ENCODE measurements at places on chromosomes 13 and 19.

DNA sequence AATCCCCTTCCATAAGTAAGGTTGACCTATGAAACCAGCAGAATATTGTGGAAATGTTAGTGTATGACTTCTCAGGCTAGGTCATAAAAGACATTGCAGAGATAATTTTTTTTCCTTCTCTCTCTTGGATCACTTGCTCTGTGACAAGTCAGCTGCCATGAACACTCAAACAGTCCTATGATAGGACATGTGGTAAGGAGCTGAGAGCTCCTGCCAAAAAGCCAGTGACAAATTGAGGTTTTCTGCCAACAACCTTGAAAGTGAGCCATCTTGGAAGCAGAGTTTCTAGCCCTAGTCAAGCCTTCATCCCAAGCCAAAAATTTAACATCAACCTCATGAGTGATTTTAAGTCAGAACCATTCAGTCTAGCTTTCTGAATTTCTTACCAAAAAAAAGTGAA, 270.9 kb upstream of the NBEA start:
- DNase-seq: no peak

DNA sequence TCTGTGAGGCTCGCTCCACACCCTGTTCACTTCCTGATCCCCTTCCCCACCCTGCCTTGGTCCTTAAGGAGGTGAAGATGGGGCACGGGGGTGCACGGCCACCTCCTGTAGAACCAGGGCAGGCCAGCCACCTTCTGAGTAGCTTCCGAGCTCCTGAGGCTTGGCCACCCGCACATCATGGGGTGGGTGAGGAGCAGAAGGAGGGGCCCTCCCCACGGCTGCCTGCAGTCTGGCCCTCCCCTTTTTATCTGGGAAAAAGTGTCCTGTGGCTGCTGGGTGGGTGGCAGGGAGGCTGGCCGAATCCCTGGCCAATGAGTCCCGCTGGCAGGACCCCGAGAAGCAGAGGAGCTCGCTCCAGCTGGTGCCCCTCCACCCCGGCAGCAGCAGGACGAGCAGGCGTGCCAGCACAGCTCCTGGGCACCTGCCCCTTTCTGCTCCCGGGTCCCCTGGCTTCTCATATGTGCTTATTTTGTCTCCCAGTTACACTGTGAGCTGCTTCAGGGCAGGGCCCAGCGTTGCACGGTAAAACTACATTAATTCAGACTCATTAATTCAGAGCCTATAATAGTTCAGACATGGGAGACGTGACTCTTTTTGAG, 135.0 kb downstream of the KDM4B start:
- DNase-seq: no peak

DNA sequence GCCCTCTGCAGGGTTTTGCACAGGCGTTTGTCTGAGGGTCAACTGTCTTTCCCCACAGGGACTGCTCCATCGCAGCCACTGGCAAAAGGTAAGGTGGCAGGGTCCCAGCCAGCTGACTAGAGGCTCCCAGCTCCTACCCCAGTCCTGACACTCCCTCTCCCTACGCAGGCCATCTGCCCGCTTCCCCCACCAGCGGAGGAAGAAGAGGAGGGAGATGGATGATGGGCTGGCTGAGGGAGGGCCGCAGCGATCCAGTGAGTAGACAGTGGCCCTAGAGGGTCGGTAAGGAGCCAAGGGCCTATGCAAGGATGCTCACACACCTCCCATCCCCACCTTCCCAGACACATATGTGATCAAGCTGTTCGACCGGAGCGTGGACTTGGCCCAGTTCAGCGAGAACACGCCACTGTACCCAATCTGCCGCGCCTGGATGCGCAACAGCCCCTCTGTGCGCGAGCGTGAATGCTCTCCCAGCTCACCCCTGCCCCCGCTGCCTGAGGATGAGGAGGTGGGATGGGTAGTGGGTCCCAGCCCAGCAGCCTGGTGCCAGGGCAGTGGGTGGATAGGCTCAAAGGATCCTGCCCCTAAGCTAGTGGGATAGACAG, 4.0 kb downstream of the HSPB6 start:
- DNase-seq: no peak

DNA sequence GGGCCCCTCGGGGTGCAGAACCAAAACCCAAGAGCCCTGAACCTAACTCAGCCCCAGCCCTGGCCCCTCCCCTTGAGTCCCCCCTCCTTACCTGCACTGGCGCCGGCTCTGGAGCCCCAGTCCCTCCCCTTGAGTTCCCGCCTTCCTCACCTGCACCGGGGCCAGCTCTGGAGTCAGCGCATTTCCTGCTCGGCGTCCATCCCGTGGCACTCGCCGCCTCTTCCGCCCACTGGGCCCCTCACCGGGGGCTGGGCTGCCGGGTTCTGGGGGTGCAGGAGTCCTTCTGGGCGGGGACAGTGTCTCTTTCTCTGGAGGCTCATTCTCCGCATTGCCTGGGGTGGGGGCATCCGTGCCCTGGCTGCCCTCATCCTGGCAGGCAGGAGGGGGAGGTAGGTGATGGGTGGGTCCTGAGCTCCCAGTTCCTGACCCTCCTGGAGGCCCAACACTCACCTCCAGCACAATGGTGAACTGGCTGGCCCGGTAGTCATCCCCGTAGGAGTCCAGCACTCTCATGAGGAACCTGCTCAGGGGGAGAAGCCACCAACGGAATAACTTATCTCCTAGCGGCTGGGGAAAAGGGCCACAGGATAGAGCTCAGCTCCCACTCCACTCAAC, 5.3 kb downstream of the NDUFA3 start:
- DNase-seq: no peak

GRCh38 chr19:20558011-20558410, 7.6 kb downstream of the ZNF737 start:
- no peak for DNase-seq

DNA sequence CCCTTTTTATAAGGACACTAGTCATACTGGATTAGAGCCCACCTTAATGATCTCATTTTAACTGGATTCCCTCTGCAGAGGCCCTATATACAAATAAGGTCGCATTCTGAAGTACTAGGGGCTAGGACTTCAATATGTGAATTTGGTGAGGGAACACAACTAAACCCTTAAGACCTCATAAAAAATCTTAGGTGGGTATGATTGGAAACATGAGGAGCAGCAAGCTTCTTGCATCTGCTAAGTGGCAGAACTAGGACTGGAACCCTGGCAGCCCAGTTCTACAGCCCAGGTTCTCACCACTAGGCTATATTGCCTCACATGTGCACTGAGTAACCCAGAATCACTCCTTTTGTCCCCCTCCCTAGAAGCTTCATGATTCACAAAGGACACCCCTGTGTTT, 17.1 kb upstream of the GRWD1 start:
- no peak for DNase-seq

- no peak for DNase-seq
These were observed 8.0 kb downstream of the ABHD13 start for GRCh38 chr13:108226184-108226583.

DNA sequence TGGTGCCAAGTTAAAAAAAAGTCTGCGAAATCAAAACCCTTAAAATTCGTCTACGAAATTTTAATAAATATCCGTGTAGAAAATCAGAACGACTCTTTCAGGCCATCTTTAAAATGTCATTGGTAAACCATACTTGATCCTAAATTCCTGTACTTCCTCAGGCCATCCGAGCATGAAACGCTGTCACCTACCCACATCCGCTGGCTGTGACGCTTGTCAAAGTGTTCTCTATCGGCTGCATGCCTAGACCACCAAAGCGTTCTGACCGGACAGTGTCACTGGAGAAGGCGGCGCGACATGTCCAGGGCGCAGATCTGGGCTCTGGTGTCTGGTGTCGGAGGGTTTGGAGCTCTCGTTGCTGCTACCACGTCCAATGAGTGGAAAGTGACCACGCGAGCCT, 119.0 kb upstream of the CLDN10 start:
- no peak for DNase-seq

GRCh38 chr13:40292108-40292507, 374.3 kb downstream of the FOXO1 start:
- DNase-seq: no peak

DNA sequence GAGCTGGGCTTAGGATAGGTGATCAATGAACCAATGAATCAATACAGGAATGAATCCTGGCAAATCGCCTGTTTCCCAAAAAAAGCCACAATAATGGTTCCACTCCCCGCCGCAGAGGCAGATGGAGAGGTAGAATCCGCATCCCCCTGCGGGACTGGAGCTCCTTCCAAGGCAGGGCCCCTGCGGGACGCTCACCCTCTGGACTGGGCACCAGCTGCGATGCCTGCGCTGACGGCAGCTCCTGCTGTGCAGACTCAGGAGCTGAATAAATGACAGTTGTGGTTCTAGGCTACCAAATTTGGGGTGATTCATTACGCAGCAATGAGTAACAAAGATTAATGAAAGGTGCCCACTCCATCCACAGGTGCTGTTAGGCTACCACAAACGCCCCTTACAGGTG, 8.8 kb upstream of the CDC34 start:
- no peak for DNase-seq

Measured in activated CD4-positive, alpha-beta T cell treated with anti-CD3 and anti-CD28 coated beads, Interleukin-2, amount 50 U/mL, for 24 hours (primary cell).